Stimulated activated CD4-positive, alpha-beta T cell treated with anti-CD3 and anti-CD28 coated beads, Interleukin-1b, Interleukin-23, amount 100 ng/mL, for 1 hour (primary cell): ENCODE measurements at places on chromosomes 12 and 14.

- DNase-seq: no peak
Observed at GRCh38 chr12:1108276-1108675, 117.3 kb downstream of the ERC1 start.

DNA sequence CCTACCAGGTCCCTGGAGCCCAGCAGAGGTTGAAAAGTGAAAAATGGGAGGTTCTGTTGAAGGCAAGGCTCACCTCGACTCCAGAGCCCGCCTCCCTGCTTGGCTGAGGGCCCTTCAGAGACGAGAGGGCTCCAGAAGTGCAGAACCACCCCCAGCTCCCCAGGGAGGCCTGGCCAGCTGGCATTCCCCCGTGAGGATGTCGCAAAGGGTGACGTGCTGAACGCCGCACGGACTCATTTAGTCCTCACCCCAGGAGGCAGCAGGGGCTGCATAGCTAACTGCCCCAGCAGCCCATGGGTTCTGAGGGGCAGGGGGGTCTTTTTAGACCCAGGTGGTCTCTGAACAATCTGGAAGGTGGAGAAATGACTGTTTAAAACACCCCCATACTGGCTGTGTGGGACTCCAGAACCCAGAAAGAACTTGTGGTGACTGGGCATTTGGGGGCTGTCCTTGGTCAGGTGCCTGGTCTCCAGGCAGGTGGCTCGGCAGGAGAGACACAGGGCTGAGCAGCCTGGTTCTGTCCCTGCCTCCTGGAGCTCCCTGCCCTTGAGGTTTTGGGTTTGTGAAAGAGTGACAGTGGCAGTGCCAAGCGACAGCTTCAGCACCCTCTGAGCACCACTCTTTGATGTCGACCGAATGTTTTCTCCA is 32.0 kb downstream of the ANAPC7 start:
- no peak for DNase-seq

DNA sequence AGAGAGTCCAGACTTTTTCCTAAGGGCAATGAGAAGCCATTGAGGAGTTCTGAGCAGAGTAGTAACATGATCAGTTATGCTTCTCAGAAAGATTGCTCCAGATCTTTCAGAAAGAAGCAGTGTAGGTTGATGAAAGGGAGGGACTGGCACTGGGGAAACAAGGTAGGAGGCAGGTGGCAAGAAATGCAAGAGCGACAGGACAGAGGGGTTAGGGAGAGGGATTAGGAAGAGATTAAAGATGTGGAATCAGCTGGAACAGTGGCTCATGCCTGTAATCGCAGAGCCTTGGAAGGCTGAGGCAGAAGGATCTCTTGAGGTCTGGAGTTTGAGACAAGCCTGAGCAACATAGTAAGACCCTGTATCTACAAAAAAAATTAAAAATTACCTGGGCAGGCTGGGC is 3.4 kb downstream of the CDCA3 start:
- no peak for DNase-seq

DNA sequence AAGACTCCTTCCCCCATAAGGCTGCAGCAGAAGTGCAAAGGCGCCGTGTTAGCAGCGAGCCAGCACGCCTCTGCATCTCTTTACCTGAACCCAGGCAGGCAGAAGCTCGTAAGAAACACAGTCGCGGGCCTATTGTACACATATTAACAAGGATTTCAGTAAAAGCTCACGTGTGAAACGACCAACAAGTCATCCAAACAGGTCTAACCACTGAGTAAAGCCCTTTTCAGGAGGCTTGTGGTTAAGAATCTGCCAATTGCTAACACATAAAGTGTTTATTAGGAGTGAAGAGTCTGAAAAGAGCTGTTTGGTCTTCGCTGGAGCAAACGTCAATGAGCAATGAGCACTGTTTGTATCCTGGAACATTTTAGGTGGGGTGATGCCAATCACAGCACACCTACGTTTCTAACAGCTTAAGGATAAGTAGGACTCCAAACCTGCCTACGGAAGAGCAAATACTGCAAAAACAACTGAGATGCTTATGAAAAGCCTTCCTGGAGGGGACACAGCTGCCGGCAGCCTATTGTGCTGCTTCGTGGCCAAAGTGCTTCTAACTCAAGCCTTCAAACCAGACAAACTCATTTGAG is 43.1 kb downstream of the PRKAB1 start:
- DNase-seq: no peak
